ENCODE measurements at places on chromosomes 16 and 17. TPM values are rescaled to one million over a fixed set of nuclear protein-coding genes. Genes with fewer than 3 reads are reported as not detected.
A peak's percentile ranks its signal among the peaks of the same experiment; 100 is the strongest.

The DNAAF1 gene
- total RNA-seq: 0.16 TPM

The FOXC2 gene
- not detected for total RNA-seq

The AOC3 gene
- total RNA-seq: not detected

The TMEM231 gene
- 9.2 TPM for total RNA-seq

The TNFSF13 gene
- total RNA-seq: 0.11 TPM

The CKLF gene
- 87.6 TPM for total RNA-seq

DNA sequence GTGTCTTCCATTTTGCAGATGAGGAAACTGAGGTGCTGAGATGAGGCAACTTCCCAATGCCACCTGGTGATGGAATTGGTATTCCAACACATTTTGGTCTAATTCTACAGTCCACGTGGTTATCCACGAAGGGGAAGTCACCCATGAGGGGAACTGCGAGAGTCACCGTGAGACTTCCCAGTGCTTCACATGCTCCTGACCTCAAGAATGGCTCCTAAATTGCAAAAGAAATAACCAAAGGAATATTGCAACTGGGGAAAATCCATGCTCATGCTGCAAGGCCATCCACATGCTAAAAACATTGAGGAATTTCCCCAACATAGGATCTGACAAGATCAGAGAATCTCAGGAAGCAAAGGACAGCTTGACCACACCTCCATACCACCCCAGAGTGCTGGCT is 153.9 kb downstream of the HS3ST3B1 start:
- no peak for DNase-seq

DNA sequence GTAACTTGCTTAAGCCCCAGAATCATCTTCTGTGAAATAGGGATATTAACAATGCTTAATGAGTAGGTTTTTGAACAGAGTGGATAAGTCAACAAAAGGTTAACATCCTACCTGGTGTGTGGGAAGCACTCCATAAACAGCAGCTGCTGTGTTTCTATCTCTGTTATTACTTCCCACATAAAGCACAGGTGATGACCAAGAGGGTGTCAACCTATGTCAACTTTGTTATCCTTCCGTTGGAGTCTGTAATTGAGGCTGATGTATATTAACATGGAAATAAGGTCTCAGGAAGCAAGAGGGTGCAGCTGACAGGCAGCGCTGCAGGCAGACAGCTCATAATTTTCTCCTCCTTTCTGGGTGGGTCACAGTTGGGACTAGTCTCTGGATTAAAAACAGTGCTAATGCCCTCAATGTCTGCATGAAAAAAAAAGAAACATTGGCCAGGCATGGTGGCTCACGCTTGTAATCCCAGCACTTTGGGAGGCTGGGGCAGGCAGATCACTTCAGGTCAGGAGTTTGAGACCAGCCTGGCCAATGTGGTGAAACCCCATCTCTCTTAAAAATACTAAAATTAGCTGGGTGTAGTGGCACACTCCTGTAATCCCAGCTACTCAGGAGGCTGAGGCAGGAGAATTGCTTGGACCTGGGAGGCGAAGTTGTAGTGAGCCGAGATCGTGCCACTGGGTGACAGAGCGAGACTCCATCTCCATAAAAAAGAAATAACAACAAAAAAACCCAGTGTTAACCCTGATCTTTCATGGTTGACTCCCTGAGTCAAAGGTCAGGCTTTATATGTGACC is 269.6 kb downstream of the SNX29 start:
- DNase-seq: no peak

DNA sequence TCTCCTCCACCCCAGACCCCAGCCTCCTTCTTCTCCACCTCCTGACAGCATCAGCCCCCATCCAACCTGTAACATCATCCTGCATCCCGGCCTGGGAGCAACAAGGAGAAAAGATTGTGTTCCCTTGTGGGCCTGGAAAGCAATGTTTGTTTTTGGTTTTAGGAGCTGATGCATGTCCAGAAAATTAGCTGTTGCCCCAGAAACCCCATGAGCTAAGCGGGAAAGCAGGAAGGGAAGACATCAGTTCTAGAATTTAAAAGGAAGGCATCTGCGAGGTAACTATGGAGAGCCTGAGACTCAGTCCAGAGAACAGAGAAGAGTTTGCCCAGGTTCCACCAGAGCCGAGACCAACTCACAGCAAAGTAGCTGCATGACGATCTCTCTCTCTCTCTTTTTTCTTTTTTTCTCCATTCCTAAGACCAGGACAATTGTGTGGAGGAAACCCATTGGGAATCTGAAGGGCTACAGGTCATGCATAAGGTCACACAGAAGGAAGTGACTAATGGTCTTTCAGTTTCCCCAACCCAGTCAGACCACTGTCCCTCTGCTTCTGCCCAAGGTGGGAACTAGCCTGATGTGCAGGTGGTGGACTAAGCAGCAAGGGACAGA is 124.4 kb downstream of the SLC39A11 start:
- DNase-seq: no peak

DNA sequence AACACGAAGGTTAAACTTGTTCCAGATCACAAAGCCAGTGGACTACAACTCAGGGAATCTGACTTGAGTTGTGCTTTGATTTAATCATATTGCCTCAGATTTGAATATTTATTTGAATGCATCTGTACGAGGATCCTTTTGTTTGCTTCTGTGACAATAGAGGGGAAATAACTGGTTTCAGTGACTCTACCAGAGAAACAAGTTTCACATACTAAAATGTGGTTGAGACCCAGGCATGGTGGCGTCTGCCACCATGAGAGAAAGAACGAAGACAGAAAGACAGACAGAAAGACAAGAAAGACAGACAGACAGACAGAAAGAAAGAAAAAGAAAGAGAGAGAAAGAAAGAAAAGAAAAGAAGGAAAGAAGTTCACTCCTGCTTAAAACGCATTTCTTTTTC is 24.0 kb downstream of the YWHAE start:
- DNase-seq: no peak

GRCh38 chr16:19179546-19180490 is 11.8 kb downstream of the SYT17 start:
- peak; percentile 75 for DNase-seq

DNA sequence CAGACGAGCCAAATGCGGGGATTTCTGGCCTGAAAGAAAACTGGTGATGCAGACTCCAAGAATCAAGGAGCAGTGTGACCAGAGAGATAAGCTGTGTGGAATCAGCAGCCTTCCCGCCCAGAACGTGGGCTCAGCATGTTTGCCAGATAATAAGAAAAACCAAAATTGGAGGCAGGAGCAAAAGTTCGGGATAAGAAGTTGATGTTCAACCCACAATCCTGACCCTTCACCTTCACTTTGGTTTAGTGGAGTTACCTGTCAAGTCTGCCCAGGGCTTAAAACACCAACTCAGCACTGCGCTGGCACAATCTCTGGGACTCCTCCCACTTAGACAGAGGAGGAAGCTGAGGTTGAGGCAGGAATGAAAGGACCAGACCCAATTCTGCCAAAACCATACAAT is 3.1 kb downstream of the SLC43A2 start:
- no peak for DNase-seq

DNA sequence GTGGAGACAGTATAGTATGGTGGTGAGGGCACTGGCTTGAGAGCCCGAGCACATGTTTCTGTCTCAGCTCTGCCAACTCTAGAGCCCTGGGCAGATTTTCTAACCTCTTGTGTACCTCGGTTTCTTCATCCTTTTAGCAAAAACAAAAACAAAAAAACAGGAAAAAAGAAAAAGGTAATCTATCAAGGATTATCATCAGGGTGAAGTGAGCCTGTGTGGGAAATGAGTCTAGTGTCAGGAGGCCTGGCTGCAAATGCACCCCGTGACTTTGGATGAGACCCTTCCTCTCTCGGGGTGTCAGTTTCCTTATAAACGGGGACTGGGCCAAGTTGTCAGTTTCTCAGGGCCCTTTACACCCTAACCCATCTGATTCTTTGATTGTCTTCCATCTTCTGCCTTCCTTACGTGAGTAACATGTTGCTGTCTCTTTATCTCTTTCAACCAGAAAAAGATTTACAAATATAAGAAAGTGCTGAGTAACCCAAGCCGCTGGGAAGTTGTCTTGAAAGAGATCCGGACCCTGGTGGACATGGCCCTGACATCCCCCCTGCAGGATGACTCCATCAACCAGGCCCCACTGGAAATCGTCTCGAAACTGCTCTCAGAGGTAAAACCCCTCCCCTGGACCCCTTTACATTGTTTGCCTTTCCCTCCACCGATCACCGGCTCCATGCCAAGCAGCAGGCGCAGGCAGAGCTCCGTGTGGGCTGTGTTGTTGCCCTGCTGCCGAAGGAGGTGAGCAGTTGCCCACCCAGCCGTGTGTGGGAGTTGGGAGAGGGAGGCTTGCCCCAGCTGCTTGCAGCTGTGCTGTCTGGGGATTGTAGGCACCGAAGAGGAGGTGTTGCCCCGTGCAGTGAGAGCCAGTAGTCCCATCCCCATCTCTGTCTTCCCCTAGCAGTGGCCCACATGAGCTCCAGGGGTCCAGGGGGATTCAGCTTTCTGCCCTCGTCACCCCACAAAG is 127.1 kb upstream of the PLCG2 start:
- DNase-seq: no peak

GRCh38 chr17:77873500-77874302 is 84.8 kb upstream of the TNRC6C start:
- no peak for DNase-seq

GRCh38 chr16:90077757-90078578 is 837 bp upstream of the PRDM7 start:
- peak; percentile 41 for DNase-seq

DNA sequence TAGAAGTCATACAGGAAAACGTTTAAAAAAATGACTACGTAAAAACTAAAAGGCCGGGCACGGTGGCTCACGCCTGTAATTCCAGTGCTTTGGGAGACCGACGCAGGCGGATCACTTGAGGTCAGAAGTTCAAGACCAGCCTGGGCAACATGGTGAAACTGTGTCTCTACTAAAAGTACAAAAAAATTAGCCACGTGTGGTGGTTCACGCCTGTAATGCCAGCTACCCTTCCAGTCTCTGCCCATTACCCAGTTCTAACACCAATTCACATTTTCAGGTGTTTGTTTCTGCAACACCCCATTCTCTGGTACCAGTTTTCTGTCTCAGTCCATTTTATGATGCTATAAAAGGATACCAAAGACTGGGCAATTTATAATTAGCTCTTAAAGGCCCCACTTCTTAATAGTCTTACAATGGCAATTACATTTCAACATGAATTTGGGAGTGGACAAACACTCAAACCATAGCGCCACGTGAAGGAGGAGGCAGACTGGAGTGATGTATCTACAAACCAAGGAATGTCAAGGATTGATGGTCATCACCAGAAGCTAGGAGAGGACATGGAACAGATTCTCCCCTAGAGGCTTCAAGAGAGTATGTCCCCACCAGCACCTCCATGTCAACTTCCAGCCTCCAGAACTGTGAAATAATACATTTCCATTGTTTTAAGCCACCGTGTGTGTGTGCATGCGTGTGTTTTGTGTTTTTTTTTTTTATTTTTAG is 791 bp upstream of the C17orf75 start:
- no peak for DNase-seq

DNA sequence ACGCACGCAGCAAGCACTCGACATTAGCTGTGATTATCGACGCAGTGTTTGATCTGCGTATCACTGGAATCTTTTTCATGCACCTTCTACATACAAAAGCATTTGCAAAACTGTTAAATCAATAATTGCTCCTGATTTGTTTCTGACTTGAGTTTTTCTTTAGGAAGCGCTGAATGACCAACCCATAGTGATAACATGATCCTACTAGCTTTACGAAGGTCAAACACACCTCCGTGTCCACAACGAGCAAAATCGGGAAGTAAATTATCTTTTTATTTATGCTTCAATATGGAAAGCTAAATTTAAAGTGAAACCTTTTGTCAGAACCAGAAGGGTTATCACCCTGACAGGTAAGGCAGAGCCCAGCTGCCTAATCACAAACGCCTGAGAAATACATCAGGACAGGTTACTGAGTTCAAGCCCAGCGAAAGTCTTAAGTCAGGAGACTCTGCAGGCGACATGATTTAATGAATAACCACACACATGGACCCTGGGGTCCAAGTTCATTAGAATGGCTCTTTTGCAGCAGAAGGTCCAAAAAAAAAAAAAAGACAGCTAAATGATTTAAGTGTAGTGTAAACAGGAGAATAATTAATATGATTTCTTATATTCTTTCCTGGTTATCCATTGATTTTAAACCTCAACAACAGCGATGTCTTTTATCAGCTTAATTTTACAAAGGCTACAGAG is 104.2 kb downstream of the ADCY9 start:
- no peak for DNase-seq

GRCh38 chr16:10957771-10958482 is 13.6 kb downstream of the CLEC16A start:
- DNase-seq: no peak

DNA sequence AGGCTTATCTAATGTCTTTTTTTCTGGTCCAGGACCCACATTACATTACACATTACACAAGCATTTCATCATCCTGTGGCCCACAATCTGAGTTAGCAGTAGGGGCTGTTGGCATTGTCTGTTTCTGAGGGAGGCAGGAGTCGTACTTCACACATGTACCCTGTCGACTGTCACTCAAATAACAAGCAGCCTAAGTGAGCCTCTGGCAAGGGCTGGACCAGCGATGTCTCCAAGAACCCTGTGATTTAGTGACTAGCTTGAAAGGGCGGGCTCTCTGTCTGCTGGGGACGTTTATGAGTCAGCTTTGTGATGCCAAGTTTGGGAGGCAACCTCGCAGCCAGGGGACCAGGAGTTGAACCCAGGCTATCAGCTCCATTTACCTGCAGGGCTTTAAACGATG is 251.4 kb downstream of the HS3ST3B1 start:
- no peak for DNase-seq

GRCh38 chr16:78244131-78244895 is 144.9 kb downstream of the WWOX start:
- DNase-seq: no peak

DNA sequence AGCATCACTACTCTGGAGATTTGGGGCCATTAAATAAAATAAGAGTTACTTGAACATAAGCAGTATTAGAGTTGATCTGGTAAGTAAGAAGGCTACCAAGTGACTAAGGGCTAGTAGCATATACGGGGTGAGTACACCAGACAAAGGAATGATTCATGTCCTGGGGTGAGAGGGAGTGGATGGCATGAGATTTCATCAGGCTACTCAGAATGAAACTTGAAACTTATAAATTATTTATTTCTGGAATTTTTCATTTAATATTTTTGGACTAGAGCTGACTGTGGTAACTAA is 2.3 kb downstream of the SLFN5 start:
- DNase-seq: peak; percentile 80

DNA sequence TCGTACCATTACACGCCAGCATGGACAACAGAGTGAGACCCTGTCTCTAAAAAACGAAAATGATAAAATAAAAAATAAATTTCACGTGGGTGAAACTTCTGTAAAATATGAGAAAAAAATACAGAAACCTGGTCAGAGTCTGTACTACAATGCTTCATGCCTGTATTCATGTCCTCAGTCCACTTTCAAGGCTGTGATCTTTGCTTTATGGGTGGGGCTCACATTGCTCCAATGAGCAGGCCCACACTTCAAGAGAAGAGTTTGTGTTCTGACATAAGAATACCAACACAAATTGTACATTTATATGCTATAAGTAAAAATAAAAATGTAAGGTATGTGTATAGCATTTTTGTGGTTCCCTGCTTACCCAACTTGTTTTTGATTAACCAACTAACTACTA is 32.2 kb upstream of the ABCA3 start:
- no peak for DNase-seq

DNA sequence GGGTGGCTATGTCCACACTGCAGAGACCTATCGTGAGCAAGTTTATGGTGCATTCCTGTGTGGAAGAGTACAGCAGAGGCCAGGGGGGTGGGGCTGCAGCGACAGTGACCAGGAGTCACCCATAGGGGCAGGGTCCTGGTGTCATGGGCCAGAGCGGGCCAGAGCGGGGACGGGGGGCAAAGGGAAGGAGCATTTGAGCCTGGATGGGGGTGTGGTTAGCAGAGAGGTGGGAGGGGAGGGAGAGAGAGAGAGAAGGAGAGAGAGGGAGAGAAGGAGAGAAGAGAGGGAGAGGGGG is 17.8 kb downstream of the JPH3 start:
- DNase-seq: no peak

Measured in SK-MEL-5 (cell line).